ENCODE measurements at places on chromosomes 2 and 18.

GRCh38 chr2:109160714-109161440, 31.9 kb downstream of the SH3RF3 start:
- DNase-seq = no peak

DNA sequence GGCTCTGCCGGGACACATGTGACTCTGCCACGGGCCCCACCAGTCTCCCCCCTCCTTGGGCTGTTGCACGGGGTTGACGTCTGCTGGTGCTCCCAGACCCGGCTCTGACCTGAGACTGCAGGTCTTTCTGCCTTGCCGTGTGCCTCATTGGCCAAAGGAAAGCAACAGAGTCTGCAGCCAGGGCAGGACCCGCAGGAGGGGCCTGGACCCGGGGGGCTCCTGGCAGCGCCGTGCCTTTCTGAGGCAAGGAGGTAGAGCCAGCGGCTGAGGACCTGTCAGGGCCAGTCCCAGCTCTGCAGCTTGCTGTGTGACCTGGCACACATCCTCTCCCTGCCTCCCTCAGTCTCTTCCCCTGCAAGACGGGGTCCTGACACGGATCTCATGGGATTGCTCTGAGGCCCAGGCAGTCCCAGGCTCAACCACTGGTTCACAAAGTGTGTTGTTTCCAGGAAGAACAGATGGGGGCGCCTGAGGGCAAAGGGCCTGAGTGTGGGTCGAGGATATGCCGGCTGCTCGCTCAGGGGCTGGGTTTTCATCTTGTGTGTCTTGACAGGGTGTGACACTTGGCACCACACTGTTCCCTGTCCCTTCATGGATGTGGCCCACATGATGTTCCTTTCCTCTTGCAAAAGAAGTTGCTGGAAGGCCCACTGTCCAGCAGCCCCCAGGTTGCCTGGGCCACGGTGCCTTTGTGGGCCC, 9.0 kb downstream of the CAPN10 start:
- no peak for DNase-seq

GRCh38 chr2:199829628-199830027, 21.4 kb downstream of the FTCDNL1 start:
- DNase-seq = no peak

DNA sequence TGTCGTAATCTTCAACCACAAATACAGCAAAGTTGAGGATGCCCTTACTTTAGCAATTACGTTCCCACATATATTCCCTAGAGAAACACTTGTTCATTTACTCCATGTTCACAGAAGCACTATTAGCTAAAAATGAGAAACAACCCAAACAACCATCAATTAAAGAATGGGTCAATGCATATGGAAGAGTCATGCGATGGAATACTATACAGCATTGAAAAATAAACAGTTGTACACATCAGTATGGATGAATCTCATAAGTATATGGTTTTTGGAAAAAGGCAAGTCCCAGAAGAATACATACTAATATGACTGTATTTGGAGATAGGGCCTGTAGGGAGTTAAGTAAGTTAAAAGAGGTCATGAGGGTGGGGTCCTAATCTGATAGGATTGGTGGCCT, 6.3 kb downstream of the GPR148 start:
- DNase-seq = no peak

DNA sequence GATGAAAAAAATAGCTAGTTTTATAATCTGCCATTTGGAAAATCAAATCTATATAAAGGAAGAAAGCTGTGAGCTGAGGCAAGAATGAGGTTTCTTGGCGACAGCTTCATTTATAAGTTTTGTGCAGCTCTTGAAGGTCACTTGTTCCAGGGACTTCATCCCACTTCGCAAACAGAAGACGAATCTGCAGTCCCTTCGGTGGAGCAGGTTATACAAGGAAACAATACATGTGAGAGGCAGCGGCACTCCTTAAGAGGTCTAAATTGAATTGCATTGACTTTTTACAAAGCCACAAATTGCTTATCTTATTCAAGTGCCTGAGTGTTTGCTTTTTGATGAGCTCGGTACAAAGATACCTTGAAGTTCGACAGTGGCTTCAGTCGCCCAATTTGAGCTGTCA, 72.2 kb downstream of the C1QL2 start:
- no peak for DNase-seq

GRCh38 chr18:70044632-70045031, 97.0 kb upstream of the CD226 start:
- DNase-seq = no peak
